Foreskin keratinocyte (primary cell): ENCODE measurements at places on chromosomes 2 and 18.
A peak's percentile ranks its signal among the peaks of the same experiment; 100 is the strongest.

GRCh38 chr2:42099438-42100173 lies 51.8 kb downstream of the PKDCC start:
- DNase-seq, result no peak

DNA sequence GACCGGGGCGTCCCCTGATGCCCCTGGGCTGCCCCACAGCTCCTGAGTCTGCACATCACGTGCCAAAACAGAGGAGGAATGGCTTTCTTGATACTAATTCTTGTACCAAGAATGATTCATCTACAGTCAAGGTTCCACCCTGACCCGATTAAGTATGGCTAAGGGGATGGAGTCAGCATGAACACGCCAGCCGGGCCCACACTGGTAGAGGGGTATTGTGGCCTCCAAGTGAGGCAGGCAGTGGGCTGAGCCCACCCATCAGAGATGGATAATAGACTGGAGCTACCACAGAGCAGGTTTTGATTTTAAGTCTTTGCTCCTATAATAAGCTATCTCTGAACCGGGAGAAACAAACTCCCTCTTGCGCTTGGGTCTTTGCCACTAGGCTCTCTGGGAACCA lies 17.9 kb upstream of the GNAL start:
- DNase-seq, result no peak

GRCh38 chr2:11683966-11684365 lies 14.0 kb upstream of the NTSR2 start:
- no peak for DNase-seq

- no peak for DNase-seq
Observed at GRCh38 chr2:155645791-155646190, 686.7 kb downstream of the NR4A2 start.

DNA sequence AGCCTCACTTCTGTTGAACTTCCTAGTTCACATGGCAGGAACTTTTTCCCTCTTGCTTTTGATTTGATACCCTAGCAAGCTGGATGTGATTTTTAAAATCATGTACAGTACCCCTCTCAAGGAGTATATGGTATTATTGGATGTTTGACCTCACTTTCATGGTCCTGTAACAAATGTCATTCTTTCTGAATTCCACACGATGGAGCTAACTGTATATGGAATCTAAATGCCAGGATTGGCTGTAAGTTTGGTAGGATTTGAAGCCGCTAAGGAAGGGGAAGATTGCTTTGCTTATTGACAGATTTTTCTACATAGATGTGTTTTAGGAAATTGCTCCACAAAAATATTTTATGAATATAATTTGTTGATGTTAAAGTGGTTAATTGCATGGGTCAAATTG lies 18.3 kb downstream of the MAIP1 start:
- no peak for DNase-seq

GRCh38 chr2:231929961-231930592 lies 3.9 kb upstream of the NPPC start:
- no peak for DNase-seq

DNA sequence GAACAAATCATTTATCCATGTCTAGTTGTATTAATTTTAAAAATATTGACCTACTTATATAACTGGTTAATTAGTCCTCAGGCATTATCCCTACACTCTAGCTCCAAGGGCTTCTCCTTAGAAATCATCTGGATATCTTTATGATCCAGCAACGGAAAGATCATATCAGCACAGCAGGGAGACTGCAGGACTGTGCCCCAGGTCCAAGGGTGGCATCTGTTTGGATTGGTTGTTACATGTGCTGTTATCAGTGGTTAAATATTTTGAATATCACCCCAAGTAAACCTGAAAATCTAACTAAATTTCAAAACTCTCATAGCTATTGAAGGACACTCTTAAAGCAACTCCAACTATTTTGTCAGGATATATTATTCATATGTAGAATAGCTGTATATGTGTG lies 556.2 kb upstream of the ZEB2 start:
- DNase-seq, result no peak

- no peak for DNase-seq
Observed at GRCh38 chr2:76445880-76446279, 735.2 kb upstream of the GCFC2 start.

- DNase-seq, result no peak
Observed at GRCh38 chr2:55763721-55764120, 70.1 kb upstream of the PNPT1 start.

GRCh38 chr2:100235098-100235497 lies 87.2 kb downstream of the LONRF2 start:
- no peak for DNase-seq

GRCh38 chr2:175824243-175824642 lies 177.8 kb downstream of the LNPK start:
- DNase-seq, result no peak

- no peak for DNase-seq
Observed at GRCh38 chr2:163324677-163325076, 411.1 kb downstream of the FIGN start.

- DNase-seq, result peak; percentile 87
Observed at GRCh38 chr2:196259507-196260481, 88.4 kb upstream of the STK17B start.

DNA sequence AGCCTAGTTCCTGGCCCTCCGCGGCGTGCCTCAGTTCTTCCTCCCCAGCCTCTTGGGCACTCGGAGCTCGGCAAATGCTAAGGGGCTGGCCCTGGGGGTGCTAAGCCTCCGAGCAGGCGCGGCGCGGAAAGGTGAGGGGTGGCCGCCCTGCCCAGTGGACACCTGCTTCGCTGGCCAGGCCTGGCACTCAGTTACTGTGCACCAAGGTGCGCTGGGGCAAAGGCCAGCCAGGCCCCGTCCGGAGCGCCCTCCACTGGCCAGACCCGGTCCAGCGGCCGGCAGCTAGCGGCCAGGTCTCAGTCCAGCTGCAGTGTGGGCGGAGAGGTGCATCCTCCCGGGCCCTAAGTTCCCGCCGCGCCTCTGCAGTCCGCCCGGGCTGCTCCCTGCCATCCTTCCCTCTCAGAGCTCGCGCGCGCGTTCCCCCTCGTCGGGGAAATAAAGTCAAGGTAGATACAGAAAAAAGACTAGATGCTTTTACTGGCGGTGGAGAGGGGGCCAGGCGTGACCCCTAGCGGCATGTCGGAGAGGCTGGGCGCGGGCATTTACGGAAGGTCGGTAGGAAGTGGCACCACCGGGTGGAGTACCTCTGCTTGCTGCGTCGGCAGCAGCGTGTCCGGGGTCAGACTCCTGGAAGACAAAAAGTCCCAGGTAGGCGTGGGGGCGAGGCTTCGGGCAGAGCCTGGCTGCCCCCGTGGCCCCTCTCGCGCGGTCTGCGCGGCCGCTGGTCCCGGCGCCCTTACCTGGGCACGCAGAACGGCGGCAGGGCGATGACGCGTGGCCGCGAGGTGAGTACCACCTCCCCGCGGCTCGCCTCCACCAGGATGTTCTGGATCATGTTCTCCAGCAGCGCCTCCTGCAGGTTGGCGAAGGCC lies 9.4 kb upstream of the CRYBA2 start:
- no peak for DNase-seq

DNA sequence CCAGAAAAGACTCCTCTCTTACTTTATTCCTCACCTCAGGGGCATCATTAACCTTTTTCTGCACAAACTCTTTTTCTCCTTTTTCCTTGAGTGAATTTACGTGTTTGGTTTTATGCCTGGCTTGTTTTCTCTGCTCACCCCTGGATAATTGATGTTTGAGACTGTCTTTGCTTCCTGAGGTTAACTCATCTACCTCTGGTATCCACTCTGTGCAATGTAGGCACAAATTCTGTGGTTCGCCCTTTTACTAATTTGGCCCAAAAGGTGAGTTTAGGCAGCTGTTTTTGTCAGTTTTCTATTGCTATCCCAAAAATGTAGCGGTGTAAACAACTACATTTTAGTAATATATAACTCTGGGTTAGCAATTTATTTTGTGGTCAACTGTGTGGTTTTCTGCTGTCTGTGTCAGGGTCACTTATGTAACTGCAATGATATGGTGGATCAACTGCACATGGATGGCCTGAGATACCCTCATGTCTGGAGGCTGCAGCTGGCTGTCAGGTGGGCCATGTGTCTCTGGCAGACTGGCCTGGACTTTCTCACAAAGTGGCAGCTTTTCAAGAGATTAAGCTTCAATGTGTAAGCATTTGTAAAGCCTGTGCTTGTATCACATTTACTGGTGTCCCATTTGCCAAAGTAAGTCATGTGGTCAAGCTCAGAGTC lies 329.7 kb downstream of the FSIP2 start:
- DNase-seq, result no peak

DNA sequence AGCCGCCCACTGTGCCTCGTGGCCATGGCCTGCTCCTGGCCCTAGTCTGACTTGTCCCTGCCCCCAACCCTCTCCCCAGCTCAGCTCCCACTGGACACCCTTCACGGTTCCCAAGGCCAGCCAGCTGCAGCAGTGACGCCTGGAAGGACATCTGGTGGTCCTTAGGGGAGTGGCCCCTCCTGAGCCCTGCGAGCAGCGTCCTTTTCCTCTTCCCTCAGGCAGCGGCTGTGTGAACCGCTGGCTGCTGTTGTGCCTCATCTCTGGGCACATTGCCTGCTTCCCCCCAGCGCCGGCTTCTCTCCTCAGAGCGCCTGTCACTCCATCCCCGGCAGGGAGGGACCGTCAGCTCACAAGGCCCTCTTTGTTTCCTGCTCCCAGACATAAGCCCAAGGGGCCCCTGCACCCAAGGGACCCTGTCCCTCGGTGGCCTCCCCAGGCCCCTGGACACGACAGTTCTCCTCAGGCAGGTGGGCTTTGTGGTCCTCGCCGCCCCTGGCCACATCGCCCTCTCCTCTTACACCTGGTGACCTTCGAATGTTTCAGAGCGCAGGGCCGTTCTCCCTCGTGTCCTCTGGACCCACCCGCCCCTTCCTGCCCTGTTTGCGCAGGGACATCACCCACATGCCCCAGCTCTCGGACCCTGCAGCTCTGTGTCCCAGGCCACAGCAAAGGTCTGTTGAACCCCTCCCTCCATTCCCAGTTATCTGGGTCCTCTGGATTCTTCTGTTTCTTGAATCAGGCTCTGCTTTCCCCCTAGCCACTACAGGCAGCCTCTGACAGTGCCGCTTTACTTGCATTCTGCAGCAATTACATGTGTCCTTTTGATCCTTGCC lies 35.8 kb downstream of the ANO7 start:
- DNase-seq, result peak; percentile 20

GRCh38 chr2:146677280-146677679 lies 1167.5 kb upstream of the ACVR2A start:
- no peak for DNase-seq

DNA sequence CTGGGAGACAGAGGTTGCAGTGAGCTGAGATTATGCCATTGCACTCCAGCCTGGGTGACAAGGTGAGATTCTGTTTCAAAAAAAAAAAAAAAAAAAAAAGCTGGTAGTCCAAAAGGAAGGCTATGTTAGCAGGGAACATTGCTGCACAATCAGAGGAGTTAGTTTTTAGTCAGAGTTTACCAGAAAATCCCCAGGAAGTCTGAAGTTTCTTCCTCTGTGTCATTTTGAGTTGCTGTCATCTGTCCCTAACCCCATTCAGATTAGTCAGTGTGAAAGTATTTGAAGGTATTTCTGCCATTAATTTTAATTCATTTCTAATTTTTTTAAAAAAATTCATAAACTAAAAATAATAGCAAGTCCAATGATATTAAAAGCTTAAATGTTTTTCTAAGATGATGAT lies 33.5 kb upstream of the CERS6 start:
- no peak for DNase-seq

- DNase-seq, result no peak
Observed at GRCh38 chr2:41723526-41723925, 324.3 kb upstream of the PKDCC start.

- DNase-seq, result no peak
Observed at GRCh38 chr2:60979231-60979630, 38.3 kb upstream of the PEX13 start.

- no peak for DNase-seq
Observed at GRCh38 chr2:219334076-219334475, 1.5 kb upstream of the RESP18 start.

DNA sequence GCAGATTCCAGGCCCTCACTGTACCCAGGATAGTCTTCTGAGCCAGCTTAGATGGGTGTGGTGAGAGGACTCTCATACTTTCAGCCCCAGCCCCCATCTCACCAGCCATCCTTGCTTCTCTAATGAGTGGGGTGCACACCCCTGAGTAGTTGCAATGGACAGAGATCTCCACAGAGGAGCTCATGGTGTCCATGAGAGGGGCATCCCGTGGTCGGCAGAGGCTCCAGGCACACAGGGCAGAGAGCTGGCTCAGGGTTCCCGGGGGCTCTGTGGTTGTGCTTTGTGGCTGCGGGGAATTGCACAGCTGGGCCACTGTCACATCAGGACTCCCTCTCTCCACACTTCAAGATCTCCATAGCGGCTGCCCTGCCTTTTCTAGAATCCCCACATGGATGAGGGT lies 226.0 kb upstream of the PXDN start:
- no peak for DNase-seq

DNA sequence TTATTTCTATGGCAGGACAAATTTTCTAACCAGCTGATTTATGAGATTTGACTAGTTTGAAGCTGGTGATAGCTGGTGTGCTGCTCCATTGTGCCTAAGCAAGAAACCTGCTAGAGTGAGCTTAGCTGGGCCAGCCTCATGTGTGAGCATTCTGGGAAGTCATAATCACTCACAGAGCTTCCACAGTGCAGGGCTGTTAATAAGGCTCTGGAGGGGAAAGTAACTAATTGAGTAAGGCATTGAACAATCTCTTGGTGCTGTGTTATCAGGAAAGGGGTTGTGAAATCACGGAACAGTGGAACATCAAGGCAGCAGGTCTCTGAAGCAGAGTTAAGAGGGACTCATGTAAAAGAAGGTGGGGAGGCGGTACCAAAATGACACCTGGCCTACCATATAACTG lies 772.6 kb downstream of the MBD2 start:
- no peak for DNase-seq

GRCh38 chr2:23806201-23806600 lies 120.7 kb downstream of the ATAD2B start:
- peak; percentile 71 for DNase-seq

DNA sequence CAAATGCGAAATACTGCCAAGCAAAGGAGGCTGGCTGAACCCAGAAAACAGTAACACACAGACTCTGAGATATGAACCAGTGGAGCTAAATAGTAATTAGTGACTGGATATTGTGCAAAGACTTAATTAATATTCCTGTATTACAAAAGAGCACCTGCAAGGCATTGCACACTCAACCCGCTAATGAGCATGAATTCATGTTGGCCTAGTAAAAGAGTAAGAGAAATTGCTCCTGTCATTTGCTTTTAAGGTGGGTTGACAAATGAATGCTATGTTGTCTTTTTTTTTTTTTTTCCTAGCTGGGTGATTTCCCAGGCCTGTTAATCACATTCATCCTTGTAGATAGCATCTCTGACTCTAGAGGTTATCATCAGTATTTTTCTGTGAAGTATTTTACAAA lies 87.0 kb upstream of the CERS6 start:
- DNase-seq, result no peak

- DNase-seq, result peak; percentile 52
Observed at GRCh38 chr2:44275927-44276303, 635 bp downstream of the SLC3A1 start.

- no peak for DNase-seq
Observed at GRCh38 chr2:182280118-182280517, 146.7 kb downstream of the PDE1A start.

GRCh38 chr2:31523871-31524492 lies 56.8 kb downstream of the SRD5A2 start:
- DNase-seq, result peak; percentile 7
